ENCODE measurements at places on chromosomes 13 and 19. TPM values are rescaled to one million over a fixed set of nuclear protein-coding genes. Genes with fewer than 3 reads are reported as not detected.

DNA sequence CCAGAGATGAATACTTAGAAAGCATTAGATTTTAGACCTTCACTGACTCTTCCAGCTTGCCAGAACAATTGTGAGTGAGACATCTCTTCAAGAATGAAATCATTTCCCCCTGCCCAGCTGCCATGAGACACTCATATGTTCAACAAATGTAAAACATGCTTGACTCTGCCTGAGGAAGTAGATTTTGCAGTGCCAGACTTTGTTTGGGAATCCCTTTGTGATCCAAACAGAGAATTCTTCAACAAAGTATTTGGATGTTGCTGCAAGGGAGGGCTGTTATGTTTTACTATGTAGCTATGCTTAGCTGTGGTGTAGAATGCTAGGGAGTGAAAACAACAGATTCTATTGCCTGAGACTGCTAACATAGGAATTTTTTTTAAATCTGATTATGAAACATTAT lies 416.4 kb downstream of the DCT start:
- H3K36me3 ChIP-seq = no peaks in the 10 kb centered on the region
- no peak overlapping the region for H3K27ac ChIP-seq
- no peak overlapping the region for H3K4me3 ChIP-seq
- no peak for DNase-seq
- H3K4me1 ChIP-seq = no peaks in the 10 kb centered on the region

- DNase-seq = no peak
- peak overlapping the region; percentile 99 for H3K27ac ChIP-seq
- no peaks in the 10 kb centered on the region for H3K36me3 ChIP-seq
- H3K27me3 ChIP-seq = no peaks in the 10 kb centered on the region
Measured at GRCh38 chr19:32404213-32404932, 1.2 kb upstream of the DPY19L3 start.

DNA sequence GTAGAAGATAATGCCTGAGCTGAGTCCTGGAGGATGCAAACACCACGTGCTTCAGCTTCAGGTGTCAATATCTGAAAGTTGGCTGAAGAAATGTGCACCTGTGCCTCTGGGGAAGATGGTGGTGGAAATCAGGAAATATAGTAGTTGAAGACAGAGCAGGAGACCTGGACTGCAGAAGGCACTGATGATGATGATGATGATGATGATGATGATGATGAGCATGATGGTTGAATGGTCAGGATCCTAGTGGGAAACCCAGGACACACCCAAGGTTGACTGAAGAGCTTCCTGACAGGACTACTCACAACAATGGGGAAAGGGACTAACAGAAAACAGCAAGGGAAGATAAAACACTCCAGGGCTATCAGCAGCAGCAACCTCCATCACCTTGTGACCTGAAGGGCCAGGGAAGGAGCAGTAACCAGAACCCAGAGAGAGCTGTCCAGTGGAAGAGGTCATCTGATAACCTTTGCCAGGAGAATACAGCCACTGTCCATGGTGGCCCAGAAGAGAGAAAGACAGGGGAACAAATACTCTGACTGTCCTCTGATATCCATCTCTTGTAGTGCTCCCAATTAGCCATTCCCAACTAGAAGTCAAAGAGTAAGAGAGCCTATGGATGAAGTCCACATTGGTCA lies 170.3 kb downstream of the TSHZ3 start:
- DNase-seq = no peak
- no peaks in the 10 kb centered on the region for H3K36me3 ChIP-seq
- no peak overlapping the region for H3K4me3 ChIP-seq
- H3K4me1 ChIP-seq = no peaks in the 10 kb centered on the region
- H3K27me3 ChIP-seq = no peaks in the 10 kb centered on the region
- H3K27ac ChIP-seq = no peak overlapping the region

DNA sequence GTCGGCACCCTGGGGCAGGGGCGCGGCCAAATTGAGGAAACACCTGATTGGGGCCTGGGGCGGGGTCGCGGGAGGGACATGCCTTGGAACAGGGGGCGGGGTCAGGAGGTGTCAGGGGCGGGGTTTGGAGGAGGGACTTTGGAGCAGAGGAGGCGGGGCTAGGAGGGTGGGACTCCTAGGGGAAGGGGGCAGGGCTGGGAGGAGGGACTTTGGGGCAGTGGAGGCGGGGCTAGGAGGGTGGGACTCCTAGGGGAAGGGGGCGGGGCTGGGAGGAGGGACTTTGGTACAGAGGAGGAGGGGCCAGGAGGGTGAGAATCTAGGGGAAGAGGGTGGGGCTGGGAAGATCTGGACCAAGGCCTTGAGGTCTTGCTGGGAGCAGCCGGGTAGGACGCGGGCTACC lies 21.9 kb downstream of the GRIN2D start:
- H3K4me3 ChIP-seq = no peak overlapping the region
- no peaks in the 10 kb centered on the region for H3K36me3 ChIP-seq
- no peaks in the 10 kb centered on the region for H3K27me3 ChIP-seq
- no peak overlapping the region for H3K27ac ChIP-seq
- no peaks in the 10 kb centered on the region for H3K4me1 ChIP-seq
- no peak for DNase-seq

GRCh38 chr13:74204602-74205312 lies 70.6 kb upstream of the KLF12 start:
- H3K27ac ChIP-seq = no peak overlapping the region
- no peak overlapping the region for H3K4me3 ChIP-seq
- no peaks in the 10 kb centered on the region for H3K36me3 ChIP-seq
- H3K4me1 ChIP-seq = no peaks in the 10 kb centered on the region
- no peaks in the 10 kb centered on the region for H3K27me3 ChIP-seq

Gene CYP4F2
- total RNA-seq = not detected

Gene BEST2
- 0.14 TPM for total RNA-seq

Gene UBE2L5
- not detected for total RNA-seq

Gene HIF3A
- total RNA-seq = 21.5 TPM

Gene NLRP9
- total RNA-seq = not detected
